Vagina (tissue), 2 donors: ENCODE measurements at places on chromosomes 6 and 20.

DNA sequence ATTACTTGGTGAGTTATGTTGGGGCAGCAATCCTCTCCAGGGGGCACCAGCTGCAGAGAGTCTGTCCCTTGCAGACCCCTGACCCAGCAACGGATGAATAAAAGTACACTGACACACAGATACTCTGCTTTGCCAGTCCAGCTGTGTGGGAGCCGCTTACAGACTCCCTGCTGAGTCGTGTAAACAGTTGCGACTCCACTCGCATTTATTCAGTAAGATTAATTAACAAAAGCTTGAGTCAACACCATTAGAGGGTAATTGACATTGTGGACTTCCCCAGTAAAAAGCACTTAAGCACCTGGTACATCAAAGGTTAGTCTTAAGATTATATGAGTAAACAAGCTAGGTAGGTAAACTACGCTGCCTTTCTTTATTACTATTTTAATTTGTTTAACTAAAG lies 92.0 kb upstream of the TMEM181 start:
- no peak overlapping the region for H3K4me3 ChIP-seq
- H3K4me1 ChIP-seq: no peaks in the 10 kb centered on the region
- no peak overlapping the region for H3K27ac ChIP-seq
- no peaks in the 10 kb centered on the region for H3K27me3 ChIP-seq
- DNase-seq: no peak
- no peaks in the 10 kb centered on the region for H3K36me3 ChIP-seq

- no peak for DNase-seq
- peaks cover 10% of the 10 kb centered on the region for H3K4me1 ChIP-seq
- H3K27ac ChIP-seq: peak overlapping the region; percentile 45
- no peaks in the 10 kb centered on the region for H3K27me3 ChIP-seq
Measured at GRCh38 chr20:4966826-4967751, 34.2 kb downstream of the SLC23A2 start.

DNA sequence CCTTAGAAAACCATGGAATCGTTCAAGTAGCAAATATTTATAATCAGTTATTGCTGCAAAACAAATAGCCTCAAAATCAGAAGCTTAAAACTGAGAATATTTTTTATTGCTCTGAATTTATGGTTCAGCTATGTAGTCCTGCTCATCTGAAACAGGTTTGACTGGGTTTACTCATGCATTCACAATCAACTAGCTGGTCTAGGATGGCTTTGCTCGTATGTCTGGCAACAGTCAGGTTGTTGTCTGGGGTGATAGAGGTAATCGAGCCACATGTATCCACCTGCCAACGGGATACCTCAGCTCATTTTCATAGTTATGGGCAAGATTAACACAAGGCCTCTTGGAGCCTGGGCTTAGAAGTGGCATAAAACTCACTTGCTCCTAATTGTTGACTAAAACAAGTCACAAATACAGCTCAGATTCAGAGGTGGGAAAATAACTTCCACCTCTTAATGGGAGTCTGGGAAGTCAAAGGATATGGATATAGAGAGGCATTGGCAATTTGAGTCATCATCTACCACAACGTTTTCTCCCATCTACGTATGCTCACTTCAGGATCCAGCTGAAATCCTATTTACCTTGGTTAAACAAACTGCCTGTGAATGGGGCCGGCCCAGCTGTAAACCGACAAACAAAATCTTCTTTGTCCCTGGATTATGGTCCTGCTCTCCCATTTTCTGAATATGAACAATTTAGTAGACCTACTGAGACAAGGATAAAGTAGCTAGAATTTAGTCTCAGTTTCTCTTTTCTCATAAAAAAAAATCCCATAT lies 54.5 kb upstream of the TENT5A start:
- no peak overlapping the region for H3K27ac ChIP-seq
- H3K4me1 ChIP-seq: no peaks in the 10 kb centered on the region
- no peak overlapping the region for H3K4me3 ChIP-seq
- H3K36me3 ChIP-seq: no peaks in the 10 kb centered on the region
- no peaks in the 10 kb centered on the region for H3K27me3 ChIP-seq
- DNase-seq: no peak

DNA sequence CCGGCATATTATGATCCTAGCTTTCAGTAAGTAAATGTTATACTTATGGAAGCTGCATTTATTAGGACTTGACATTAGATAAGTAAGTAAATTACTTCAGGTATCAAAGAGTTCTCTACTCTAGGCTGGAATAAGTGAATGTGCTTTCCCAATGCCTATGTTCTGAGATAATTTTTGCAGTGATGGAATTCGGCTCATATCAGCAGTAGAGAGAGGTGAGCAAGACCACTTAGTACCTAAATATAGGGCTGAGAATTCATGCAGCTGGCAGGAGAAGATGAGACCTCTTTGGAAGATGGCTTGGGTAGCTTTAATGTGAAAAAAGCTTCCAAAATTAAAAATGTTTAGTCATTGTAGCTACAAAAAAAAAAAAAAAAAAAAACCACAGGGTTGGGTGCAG lies 13.3 kb upstream of the BEND3 start:
- H3K4me1 ChIP-seq: no peaks in the 10 kb centered on the region
- H3K27me3 ChIP-seq: no peaks in the 10 kb centered on the region
- no peaks in the 10 kb centered on the region for H3K36me3 ChIP-seq
- no peak overlapping the region for H3K4me3 ChIP-seq

DNA sequence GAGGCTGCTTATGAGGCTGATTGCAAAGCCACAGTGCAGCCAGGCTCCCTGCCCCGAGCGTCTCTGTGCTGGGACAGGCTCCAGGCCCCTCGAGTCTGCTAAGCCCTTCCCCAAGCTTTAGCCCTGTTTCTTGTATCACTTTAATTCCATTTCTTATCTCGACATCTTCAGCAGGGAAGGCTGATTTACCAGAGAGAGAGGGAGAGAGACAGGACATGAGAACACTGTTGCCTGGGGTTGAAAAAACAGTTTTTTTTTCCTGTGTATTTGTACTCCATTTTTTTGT lies 386.5 kb downstream of the SMOC2 start:
- DNase-seq: no peak
- H3K4me3 ChIP-seq: no peak overlapping the region
- H3K4me1 ChIP-seq: peaks cover 8% of the 10 kb centered on the region
- H3K36me3 ChIP-seq: no peaks in the 10 kb centered on the region

GRCh38 chr6:116111552-116112528 lies 11.2 kb downstream of the NT5DC1 start:
- no peaks in the 10 kb centered on the region for H3K4me1 ChIP-seq
- H3K27me3 ChIP-seq: no peaks in the 10 kb centered on the region
- no peak for DNase-seq
- H3K27ac ChIP-seq: no peak overlapping the region
- H3K4me3 ChIP-seq: no peak overlapping the region
- H3K36me3 ChIP-seq: peaks cover 72% of the 10 kb centered on the region

GRCh38 chr6:149990661-149991471 lies 27.1 kb downstream of the ULBP1 start:
- peak; percentile 71 for DNase-seq
- peaks cover 16% of the 10 kb centered on the region for H3K4me1 ChIP-seq
- H3K36me3 ChIP-seq: no peaks in the 10 kb centered on the region
- no peak overlapping the region for H3K27ac ChIP-seq
- peaks cover 13% of the 10 kb centered on the region for H3K27me3 ChIP-seq

DNA sequence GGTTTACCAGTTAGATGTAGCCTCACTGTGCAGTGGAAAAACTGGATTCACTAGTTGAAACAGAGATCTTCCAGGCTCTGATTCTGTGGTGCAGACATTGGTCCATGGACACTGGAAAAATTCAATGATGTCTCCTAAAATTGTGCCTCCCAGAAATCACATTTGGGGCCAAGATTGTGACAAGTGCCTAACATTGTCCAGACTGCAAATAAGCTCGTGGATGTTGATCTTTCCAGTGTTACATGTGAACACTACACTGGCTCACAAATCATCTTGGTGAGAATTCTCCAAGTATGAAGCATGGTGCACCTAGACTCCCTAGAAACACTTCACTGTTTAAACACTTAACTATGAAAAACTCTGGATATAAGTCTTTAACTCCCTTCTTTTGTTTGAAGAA lies 140.4 kb downstream of the HAO1 start:
- H3K36me3 ChIP-seq: no peaks in the 10 kb centered on the region
- H3K27me3 ChIP-seq: no peaks in the 10 kb centered on the region
- H3K4me1 ChIP-seq: no peaks in the 10 kb centered on the region
- no peak for DNase-seq
- no peak overlapping the region for H3K27ac ChIP-seq

DNA sequence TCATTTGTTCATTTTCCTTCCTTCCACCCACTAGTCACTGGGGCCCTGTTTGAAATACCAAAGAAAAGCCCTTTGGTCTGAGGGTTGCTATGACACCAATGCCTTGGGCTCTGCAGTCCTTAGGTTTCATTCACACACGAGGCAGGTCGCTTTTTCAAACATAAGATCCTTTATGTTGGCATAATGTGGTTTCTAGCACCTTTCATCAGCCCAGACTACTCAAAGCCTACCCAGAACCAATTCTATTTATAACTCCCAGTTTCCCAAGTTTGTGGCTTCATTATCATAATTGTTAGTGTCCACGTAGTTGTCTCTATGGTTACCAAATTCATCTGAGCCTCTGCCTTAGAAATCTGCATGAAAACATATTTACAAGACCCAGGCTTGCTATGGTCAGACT lies 6.6 kb upstream of the TP53RK start:
- no peak for DNase-seq
- no peak overlapping the region for H3K4me3 ChIP-seq
- no peak overlapping the region for H3K27ac ChIP-seq
- no peaks in the 10 kb centered on the region for H3K36me3 ChIP-seq

DNA sequence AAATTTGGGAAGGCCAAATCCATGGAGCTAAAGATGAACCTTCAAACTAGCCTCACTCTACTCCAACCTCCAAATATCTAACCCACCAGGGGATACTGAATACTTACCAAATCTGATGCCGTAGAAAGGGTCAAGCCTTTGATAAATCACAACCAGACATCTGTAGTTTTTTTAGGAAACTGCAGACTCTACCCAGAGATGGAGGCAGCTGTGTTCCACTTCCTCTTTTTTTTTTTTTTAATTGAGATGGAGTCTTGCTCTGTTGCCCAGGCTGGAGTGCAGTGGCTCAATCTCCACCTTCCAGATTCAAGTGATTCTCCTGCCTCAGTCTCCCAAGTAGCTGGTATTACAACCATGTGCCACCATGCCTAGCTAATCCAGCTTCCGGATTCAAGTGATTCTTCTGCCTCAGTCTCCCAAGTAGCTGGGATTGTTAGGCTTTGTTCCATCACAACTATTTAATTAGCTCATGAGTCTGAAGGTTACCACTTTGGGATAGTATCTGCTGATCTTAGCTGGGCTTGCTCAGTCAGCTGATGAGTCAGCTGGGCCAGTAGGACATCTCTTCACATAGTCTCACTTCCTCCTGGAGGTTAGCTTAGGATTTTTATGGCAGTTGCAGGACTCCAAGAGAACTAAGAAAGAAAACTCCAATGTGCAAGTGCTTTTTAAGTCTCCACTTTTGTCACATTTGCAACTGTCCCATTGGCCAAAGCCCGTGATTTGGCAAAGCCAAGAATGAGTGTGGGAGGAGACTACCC lies 13.3 kb downstream of the FRK start:
- H3K27me3 ChIP-seq: no peaks in the 10 kb centered on the region
- no peak overlapping the region for H3K27ac ChIP-seq
- DNase-seq: no peak

- DNase-seq: no peak
- H3K4me1 ChIP-seq: no peaks in the 10 kb centered on the region
- no peaks in the 10 kb centered on the region for H3K36me3 ChIP-seq
- no peaks in the 10 kb centered on the region for H3K27me3 ChIP-seq
Measured at GRCh38 chr6:155093430-155093829, 98.3 kb downstream of the TIAM2 start.

- no peaks in the 10 kb centered on the region for H3K36me3 ChIP-seq
- H3K27ac ChIP-seq: peak within 1 kb of the TSS; percentile 78
- peak within 1 kb of the TSS; percentile 87 for H3K4me3 ChIP-seq
- peaks cover 39% of the 10 kb centered on the region for H3K4me1 ChIP-seq
Measured at GRCh38 chr20:64080013-64080812, at the start of gene OPRL1. Gene OPRL1, plus strand, starts transcription at chr20:64080082. Its CDS starts 12,639 bp downstream, at chr20:64092721.

DNA sequence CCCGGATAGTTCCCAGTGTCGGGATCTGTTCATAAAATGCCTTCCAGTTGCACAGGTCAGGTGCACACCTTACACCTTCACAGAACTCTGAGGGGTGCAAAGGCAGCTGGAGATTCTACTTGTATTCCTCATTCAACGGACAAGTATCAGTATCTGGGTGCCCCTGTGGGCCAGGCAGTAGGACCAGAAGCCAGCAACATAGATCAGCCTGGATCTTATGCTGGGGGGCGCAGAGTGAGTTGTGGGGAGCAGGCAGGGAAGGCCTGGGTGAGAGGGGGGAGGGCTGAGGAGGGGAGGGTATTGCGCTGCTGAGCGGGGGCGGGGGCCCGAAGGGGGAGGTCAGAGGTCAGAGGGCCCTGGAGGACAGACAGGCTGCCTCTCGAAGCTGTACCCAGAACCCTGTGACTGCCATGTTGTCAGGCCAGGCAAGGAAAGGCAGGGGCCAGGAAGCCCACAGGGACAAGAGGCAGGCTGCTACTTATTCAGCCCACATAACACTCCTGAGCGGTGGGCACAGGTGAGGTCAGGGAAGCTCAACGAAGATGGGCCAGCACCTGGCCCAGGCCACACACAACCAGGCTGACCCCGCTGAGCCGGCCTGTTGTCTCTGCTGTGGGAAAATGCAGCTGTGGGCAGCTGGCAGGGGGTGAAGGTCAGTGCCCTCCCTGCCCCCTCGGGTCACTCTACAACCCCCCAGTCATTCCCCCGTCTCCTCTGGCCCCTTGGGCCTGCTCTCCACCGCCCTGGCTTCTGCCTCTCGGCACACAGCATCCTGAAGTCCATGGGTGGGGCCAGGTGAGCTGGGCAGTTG lies 1.1 kb downstream of the OPRL1 start:
- peak overlapping the region; percentile 65 for H3K4me3 ChIP-seq
- no peak for DNase-seq
- H3K4me1 ChIP-seq: peaks cover 39% of the 10 kb centered on the region
- H3K27me3 ChIP-seq: no peaks in the 10 kb centered on the region
- H3K36me3 ChIP-seq: no peaks in the 10 kb centered on the region

- H3K27ac ChIP-seq: no peak overlapping the region
- no peaks in the 10 kb centered on the region for H3K36me3 ChIP-seq
- H3K4me3 ChIP-seq: no peak overlapping the region
- no peak for DNase-seq
- H3K27me3 ChIP-seq: no peaks in the 10 kb centered on the region
- H3K4me1 ChIP-seq: no peaks in the 10 kb centered on the region
Measured at GRCh38 chr6:112409311-112409710, 62.2 kb downstream of the RFPL4B start.

DNA sequence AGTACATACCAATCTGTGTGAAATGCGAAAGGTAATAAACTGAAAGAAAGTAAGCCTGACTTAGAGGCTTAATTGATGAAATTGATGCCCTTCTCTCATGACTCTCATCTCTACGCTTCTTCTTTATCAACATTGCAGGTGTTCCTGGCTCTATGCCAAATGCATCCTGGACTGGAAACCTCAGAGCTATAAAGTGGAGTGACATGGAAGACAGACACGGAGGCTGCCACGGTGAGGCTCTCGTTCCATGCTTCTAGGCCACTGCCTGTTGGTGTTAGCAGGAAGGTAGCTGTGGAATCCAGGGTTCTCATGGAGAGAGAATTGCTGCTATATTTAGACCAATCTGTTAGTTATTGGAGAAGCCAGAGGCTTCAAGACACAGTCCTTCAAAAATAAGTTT lies 73.2 kb downstream of the C6orf52 start:
- no peak for DNase-seq
- H3K27ac ChIP-seq: no peak overlapping the region
- H3K4me1 ChIP-seq: no peaks in the 10 kb centered on the region
- H3K36me3 ChIP-seq: no peaks in the 10 kb centered on the region
